ENCODE measurements at places on chromosomes 5 and 9.

GRCh38 chr5:22471154-22471553 is 382.0 kb downstream of the CDH12 start:
- DNase-seq = no peak

- DNase-seq = no peak
Measured at GRCh38 chr9:63816751-63817621, 1468.0 kb downstream of the FOXD4L5 start.

- no peak for DNase-seq
Measured at GRCh38 chr5:148849461-148849860, 23.1 kb downstream of the ADRB2 start.

- no peak for DNase-seq
Measured at GRCh38 chr5:150862070-150862469, 15.7 kb downstream of the IRGM start.

GRCh38 chr5:81360640-81361039 is 33.3 kb downstream of the ACOT12 start:
- no peak for DNase-seq

DNA sequence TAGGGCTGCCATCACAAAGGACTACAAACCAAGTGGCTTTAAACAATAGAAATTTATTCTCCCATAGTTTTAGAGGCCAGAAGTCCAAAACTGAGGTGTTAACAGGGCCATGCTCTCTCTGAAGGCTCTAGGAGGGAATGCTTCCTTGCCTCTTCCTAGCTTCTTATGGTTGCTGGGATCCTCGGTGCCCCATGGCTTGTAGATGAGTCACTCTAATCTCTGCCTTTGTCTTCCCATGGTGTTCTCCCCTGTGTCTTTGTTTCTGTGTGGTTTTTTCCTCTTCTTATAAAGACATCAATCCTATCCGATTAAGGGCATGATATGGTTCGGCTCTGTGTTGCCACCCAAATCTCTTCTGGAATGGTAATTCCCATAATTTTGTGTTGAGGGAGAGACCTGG is 178.8 kb upstream of the NREP start:
- DNase-seq = no peak

DNA sequence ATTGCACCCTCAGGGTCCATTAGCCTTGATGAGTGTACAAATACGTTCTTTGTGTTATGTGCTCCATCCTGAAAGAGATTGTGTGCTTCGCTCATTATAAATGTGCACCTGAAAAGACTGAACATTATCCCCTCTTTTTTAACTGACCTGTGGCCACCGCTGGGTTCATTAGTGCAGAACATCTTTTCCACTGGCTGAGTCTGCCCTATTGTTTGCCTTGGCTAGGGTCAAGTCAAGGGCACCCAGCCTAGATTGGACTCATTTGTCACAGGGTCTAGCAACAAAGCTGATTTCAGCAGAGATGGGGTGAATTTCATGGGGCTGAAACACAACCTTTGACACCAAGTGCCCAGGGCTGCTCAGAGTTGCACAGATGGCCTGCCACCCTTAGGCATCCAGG is 764.1 kb upstream of the ARRDC3 start:
- no peak for DNase-seq

GRCh38 chr5:126358525-126358924 is 64.7 kb upstream of the GRAMD2B start:
- DNase-seq = no peak

DNA sequence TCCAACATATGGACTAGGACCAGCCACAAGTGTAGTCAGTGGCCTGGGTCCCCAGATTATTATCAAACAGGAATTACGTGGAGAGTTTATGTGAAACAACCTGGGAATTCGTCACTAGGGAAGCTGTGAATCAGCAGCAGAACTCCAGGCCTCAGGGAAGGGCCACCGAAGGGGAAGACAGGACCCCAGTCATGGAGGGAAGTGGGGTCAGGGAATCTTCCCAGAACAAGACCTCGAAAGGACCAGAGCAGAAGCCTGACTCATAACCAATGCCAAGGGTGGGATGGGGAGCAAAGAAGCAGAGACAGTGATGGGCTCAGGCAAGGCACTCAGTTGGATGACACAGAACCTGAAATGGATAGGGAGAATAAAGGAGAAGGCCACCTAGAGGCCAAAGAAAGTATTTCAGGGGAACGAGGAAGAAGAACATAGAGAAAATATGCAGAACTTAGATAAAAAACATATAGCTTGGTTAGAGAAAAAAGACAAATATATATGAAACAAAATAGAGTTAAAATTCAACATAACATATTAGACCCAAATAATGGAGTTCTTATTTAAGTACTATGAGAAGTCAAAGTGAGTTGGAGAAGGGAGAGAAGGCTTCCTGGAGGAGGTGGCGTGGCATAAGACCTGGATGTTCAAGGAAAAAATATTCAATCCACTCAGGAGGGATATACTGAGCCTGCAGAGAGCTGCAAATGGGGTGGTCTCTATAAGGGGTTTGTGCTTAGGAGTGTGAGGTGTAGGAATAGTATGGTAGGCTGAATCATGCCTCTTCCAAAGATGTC is 66.7 kb upstream of the CAST start:
- DNase-seq = no peak

DNA sequence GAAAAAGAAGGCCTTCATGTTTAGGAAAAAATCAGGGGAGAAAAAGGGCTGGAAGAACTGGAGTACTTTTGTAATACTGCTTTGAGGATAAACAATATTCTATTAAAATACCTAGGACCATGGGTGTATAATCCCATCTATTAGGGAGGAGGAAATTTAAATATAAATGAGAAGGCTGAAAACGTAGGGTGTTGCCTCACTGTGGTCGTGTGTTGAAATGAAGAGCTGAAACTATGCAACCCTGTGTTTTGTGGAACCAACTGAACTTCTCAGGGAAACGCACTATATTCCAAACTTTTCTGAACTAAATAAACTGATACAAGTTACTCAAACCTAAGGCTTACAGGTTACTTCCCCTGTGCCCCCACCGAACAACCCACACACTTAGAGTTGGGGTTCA is 4.5 kb upstream of the CNTLN start:
- no peak for DNase-seq
